ENCODE measurements at places on chromosomes 6 and 20. TPM values are rescaled to one million over a fixed set of nuclear protein-coding genes. Genes with fewer than 3 reads are reported as not detected.

NR2E1 gene
- 0.61 TPM for total RNA-seq

MBOAT1 gene
- 2.0 TPM for total RNA-seq

SOD2 gene
- total RNA-seq = 172 TPM

EPHA7 gene
- 1.3 TPM for total RNA-seq

OR2J3 gene
- total RNA-seq = not detected

NRM gene
- 10.1 TPM for total RNA-seq

XKR7 gene
- not detected for total RNA-seq

TRAPPC3L gene
- 0.17 TPM for total RNA-seq

BPIFA1 gene
- total RNA-seq = not detected

CCDC170 gene
- 5.2 TPM for total RNA-seq

USP49 gene
- 5.2 TPM for total RNA-seq

OR2B6 gene
- not detected for total RNA-seq

RGS17 gene
- not detected for total RNA-seq

TCF21 gene
- 2.3 TPM for total RNA-seq

SMLR1 gene
- total RNA-seq = 0.08 TPM

NHLRC1 gene
- 3.2 TPM for total RNA-seq

TGM2 gene
- total RNA-seq = 41.9 TPM

CAPN11 gene
- total RNA-seq = not detected

METTL24 gene
- not detected for total RNA-seq

HLA-DRB1 gene
- 14.8 TPM for total RNA-seq

CEP250 gene
- total RNA-seq = 34.7 TPM

ROS1 gene
- not detected for total RNA-seq

TNFRSF6B gene
- total RNA-seq = not detected

FNDC1 gene
- total RNA-seq = 0.46 TPM
